Bronchial epithelial cell (primary cell): ENCODE measurements at places on chromosomes 1 and 21. TPM values are rescaled to one million over a fixed set of nuclear protein-coding genes. Genes with fewer than 3 reads are reported as not detected.

Gene C4BPA
- total RNA-seq, result not detected in 2 replicates

Gene PCP4
- not detected in 2 replicates for total RNA-seq

Gene FMO5
- total RNA-seq, result 0.51 TPM in 1 of 2 replicates, not detected in the other

Gene SLC9C2
- not detected in 2 replicates for total RNA-seq

Gene IGSF9
- 6.3 and 16.8 TPM in 2 replicates for total RNA-seq

Gene DYRK3
- total RNA-seq, result 51.0 and 58.2 TPM in 2 replicates

Gene EXO1
- 0.53 and 0.90 TPM in 2 replicates for total RNA-seq

Gene APCS
- not detected in 2 replicates for total RNA-seq

Gene AMY1A
- under 0.01 TPM in 1 of 2 replicates, not detected in the other for total RNA-seq

Gene LRRC8C
- total RNA-seq, result 5.5 and 8.8 TPM in 2 replicates

Gene HTR6
- not detected in 2 replicates for total RNA-seq

Gene KCNE2
- total RNA-seq, result not detected in 2 replicates

Gene CNKSR1
- 11.8 and 15.8 TPM in 2 replicates for total RNA-seq

Gene DNAJC28
- 1.0 and 1.3 TPM in 2 replicates for total RNA-seq

Gene KRTAP12-2
- not detected in 2 replicates for total RNA-seq

Gene C1orf56
- 0.53 and 0.64 TPM in 2 replicates for total RNA-seq

Gene HUNK
- under 0.01 TPM in 2 replicates for total RNA-seq

Gene PSMD4
- 259 and 280 TPM in 2 replicates for total RNA-seq

Gene CCDC181
- 0.26 TPM in 1 of 2 replicates, not detected in the other for total RNA-seq

Gene FCAMR
- total RNA-seq, result not detected in 2 replicates

Gene LIN28A
- total RNA-seq, result not detected in 2 replicates

Gene LCE1B
- total RNA-seq, result not detected in 2 replicates

Gene MFSD2A
- total RNA-seq, result 8.8 and 11.1 TPM in 2 replicates

Gene HRNR
- under 0.01 and 0.26 TPM in 2 replicates for total RNA-seq

Gene LRRC39
- total RNA-seq, result 0.13 and 0.53 TPM in 2 replicates
